ENCODE measurements at places on chromosomes 1 and 21.

DNA sequence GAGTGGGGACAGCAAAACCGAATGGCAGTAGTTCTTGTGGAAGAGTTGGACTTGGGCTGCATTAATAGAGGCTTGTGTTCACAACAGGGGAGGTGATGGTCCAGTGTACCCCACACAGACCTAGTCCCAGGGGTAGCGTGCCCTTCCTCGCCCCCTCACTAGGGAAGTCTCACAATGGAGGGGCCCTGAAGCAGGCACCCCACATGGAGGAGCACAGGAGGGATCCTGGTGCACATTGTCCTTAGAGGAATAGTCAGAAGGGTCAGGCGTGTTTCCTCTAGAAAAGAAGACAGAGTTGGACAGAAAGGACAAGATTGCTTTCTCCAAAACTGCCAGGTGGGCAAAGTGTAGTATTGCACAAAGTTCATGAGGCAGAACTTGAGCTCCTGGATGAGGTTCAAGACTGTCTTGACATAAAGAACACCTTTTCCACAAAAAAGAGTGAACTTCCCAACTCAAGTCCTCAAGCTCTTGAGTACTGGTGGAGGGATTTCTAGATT, 23.3 kb downstream of the ETNK2 start:
- DNase-seq = no peak

DNA sequence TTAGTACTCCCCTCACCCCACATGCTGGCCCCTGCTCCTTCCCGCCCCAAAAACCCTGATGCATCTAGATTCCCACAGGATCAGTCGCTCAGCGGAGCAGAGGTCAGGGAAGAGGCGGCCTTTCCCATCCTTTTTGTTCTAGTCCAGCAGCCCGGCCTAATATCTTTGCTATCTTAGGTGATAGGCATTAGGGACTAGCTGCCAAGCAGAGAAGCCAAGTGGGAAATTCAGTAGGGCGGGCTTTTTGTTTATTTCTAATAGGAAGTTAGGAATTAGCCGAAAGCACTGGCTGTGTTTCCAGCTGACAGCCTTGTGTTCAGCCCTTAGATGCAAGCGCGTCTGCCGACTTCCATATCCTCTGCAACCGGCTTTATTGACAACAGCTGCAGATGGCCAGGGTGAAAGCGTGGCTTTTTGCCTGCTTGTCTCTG, 59.0 kb upstream of the BCAR3 start:
- DNase-seq = no peak

GRCh38 chr1:89635825-89636815, 3.2 kb downstream of the LRRC8C start:
- no peak for DNase-seq

- DNase-seq = no peak
Observed at GRCh38 chr1:208264469-208265121, 20.4 kb upstream of the PLXNA2 start.

DNA sequence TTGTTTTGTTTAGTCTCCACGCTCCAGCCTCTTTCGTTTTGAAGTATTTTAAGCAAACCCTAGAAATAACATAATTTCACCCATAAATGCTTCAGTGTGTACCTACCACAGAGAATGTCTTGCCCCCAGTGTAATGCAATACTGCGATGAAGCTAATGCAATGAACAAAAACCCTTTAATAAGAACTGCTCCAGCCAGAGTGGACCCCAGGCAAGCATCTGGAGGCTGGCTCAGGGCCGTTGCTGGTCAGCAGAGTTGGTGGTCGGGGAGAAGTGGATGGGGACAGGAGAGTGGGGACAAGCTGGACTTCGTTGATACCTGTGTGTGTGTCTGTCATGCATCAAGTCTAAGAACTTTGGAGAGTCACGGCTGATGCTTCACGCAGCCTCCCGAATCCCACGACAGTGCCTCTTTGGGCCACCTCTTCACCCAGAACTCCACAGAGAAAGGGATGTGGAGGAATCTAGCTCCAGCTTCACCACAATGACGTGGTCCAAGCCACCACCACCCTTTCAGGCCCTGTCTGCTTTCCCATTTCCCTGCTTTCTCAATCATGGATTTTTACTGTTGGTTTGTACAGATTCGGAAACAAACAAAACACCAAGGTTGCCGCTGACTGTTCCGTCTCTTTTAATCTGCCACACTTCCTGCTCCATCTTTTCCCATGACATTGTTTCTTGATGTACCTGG, 108.6 kb upstream of the ERRFI1 start:
- no peak for DNase-seq

- DNase-seq = no peak
Observed at GRCh38 chr21:41552254-41552653, 44.3 kb upstream of the TMPRSS2 start.

DNA sequence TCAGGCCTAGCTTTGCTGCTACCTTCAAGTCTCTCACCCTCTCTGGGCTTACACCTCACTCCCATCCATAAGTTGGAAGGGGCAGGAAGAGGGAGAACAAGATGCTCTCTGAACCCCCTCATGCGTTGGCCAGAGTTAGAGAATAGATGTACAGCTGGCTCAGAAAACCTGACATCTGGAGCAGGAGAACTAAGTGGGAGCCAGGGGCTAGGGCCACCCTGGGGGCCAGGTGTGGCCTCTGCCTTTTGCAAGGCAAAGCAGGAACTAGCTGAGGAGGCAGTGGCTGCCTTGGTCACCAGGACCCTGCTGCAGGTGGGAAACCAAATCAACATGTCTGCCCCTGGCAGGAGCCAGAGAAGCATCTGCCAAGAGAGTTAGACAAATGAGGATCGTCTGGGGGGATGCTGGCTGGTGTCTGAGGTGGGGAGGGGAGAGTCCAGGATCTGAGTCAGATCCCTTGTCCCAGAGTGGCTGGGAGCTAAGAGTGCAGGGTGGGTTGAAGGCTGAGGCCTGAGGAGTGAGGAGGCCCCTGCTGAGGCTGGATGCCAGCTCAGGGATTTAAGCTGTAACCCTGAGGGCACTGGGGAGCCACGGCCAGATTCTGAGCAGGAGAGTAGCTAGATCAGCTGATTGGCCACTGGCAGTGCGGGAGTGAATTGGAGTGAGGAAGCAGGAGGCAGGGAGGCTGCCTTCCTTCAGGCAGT, 115.0 kb downstream of the EPHB2 start:
- DNase-seq = no peak
